ENCODE measurements at places on chromosomes 2 and 18. TPM values are rescaled to one million over a fixed set of nuclear protein-coding genes. Genes with fewer than 3 reads are reported as not detected.

The TTN gene
- total RNA-seq, result 26.2 TPM

The SERPINB7 gene
- total RNA-seq, result not detected

The MEP1B gene
- not detected for total RNA-seq

The ABCG5 gene
- not detected for total RNA-seq

The STARD6 gene
- not detected for total RNA-seq

The PAIP2B gene
- 3.1 TPM for total RNA-seq

The GALR1 gene
- not detected for total RNA-seq

The IL36RN gene
- not detected for total RNA-seq

The CD207 gene
- total RNA-seq, result 0.08 TPM

- DNase-seq, result no peak
Observed at GRCh38 chr18:23217781-23218180, 82.5 kb downstream of the CABLES1 start.

GRCh38 chr2:80643598-80643997, 339.0 kb upstream of the LRRTM1 start:
- DNase-seq, result no peak

- DNase-seq, result no peak
Observed at GRCh38 chr2:195632856-195633572, 24.0 kb upstream of the SLC39A10 start.

DNA sequence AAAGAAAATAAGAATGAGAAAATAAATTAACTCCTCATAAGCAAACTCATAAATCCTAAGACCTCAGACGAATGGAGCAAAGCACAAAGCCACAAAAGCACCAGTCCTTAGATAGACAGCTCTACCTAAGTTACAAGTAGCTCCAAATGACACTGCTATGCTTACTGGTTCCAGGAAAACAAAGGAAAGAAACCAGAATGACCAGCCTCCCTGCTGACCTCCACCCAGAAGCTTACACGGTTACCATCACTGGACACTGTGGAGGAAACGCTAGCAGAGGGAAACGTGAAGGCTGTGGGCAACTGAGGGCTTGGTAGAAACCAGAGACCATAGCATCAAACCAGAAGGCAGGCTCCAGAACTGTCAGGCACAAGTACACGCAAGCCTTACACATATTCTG, 67.8 kb downstream of the STK39 start:
- DNase-seq, result no peak

- no peak for DNase-seq
Observed at GRCh38 chr2:64713686-64714085, 60.0 kb upstream of the SERTAD2 start.

- no peak for DNase-seq
Observed at GRCh38 chr2:229221641-229222040, 49.4 kb downstream of the PID1 start.

DNA sequence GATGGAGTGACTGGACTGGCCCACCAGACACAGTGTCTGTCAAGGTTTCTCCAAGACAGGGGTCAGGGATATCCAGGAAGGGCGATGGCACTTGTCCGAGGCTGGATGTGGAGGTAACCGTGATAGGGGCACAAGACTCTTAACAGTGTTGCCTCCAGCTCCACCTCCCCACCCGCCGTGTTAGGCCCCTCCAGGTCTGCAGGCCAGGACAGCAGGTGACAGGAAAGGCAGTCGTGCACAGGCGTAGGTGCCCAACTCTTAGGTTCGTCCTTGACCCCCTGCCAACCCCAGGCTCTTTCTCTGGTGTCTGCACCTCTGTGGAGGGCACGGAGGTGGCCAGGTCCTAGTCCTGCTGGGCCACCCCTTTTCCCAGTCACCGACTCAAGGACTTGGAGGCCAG, 10.1 kb downstream of the ITM2C start:
- no peak for DNase-seq

DNA sequence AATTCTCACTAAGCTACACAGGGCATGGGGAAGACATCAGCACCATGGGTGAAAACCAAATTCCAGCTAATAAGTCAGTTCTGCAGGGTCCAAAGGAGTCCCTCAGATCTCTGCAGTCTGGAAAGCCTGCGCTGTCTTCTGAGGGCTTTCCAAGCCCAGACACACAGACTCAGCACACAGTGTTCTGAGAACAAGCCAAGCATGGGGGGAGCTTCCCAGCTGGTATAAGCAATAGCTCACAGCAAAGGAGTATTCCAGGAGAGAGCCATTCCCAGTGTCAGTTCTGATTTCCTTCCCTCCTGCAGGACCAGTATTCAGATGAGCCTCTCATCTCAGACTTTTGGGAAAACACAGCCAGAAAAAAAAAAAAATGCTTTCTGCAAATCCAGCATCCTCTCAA, 370.8 kb downstream of the TNS1 start:
- DNase-seq, result no peak

DNA sequence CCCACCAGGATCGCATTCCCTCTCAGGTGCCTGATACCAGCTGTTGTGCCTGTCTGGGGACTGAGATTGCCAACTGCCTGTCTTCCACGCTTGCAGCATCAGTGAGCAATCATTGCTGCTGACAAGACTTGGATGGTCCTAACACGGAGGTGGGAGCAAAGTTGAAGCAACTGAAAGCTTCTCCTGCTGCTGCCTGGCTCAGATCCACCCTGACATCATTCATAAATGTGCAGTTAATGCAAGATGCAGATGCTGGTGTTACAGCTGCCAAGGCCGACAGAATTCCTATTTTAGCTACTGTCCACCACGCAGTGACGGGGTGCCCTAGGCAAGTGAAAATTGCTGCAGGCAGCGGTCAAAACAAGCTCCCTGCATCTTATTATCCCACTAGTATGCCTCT, 131.4 kb downstream of the VWC2L start:
- no peak for DNase-seq

DNA sequence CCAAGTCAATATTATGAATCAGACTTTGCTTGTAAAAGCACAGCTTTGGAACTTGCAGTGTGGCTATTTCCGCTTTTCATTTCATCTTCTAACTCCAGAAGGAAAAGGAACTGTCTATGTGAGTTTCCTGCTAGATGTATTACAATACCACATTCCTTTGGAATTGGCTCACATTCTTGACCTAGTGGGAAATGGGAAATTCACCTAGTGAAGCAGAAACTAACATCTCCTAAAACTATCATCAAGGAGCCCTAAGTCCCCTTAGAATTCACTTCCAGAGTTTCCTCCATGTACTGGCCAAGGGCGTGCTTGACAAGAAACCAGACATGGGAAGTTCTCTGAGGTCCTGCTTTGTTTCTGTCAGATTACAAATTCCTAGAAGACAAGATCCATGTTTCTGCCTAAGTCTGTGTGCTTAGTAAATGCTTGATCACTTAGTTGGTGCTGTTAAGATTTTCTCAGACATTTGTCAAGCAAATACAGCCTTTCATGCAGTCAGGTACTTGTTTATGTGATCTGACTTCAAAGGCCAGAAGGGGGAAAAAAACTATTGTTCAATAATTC, 275.7 kb upstream of the FN1 start:
- DNase-seq, result no peak

DNA sequence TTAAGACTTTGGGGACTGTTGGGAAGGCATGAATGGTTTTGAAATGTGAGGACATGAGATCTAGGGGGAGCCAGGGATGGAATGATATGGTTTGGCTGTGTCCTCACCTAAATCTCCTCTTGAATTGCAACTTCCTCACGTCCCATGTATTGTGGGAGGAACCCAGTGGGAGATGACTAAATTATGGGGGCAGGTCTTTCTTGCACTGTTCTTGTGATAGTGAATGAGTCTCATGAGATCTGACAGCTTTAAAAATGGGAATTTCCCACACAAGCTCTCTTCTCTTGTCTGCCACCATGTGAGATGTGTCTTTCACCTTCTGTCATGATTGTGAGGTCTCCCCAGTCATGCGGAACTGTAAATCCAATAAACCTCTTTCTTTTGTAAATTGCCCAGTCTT, 11.5 kb upstream of the MBP start:
- DNase-seq, result no peak

- no peak for DNase-seq
Observed at GRCh38 chr2:113284476-113284875, 5.8 kb upstream of the PAX8 start.

GRCh38 chr18:433298-433697, 67.2 kb downstream of the COLEC12 start:
- no peak for DNase-seq

DNA sequence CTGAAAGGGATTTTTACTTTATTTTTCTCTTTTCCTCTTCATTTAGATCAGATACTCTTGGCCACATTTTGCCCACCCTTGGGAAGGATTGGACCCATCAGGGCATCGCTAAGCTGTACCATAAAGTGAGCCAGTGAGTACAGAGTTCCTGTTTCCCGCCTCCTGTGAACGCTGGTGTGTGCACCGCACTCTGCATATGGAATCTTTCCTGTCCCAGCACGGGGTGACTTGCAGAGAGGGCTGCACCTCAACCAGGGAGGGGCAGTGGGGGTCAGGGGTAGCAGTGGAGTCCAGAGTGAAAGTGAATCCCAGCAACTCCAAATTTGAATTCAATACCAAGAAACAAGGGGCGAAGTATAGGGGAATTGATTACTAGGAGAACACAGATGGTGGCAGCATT, 58.6 kb downstream of the LPIN1 start:
- DNase-seq, result no peak

GRCh38 chr2:81647715-81648230, 1343.2 kb upstream of the LRRTM1 start:
- DNase-seq, result no peak

GRCh38 chr2:9230051-9230802, 23.6 kb downstream of the ASAP2 start:
- DNase-seq, result no peak

DNA sequence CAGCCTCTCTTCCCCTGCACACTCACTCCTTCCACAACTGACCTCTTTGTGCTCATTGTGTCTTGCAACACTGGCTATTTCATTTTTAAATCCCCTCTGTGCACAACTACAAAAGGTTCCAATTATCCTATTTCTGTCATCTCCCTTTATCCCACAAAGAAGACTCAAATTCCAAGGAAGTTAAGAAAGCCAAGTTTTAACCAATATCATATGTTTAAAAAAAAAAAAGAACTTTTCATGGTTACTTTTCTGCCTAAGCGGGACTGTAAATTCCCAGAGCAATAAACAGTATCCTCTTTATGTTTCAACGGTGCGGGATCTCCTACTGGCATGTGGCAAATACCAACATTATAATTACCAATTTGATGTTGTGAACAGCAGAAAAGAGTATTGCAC, 83.8 kb downstream of the DOCK10 start:
- no peak for DNase-seq

All from SJCRH30 (cell line).